OCI-LY7 (cell line): ENCODE measurements at places on chromosomes 2 and 18. TPM values are rescaled to one million over a fixed set of nuclear protein-coding genes. Genes with fewer than 3 reads are reported as not detected.

Gene MGAT4A
- 9.5 and 15.4 TPM in 2 replicates for total RNA-seq

Gene HOXD9
- not detected in 2 replicates for total RNA-seq

Gene MARCHF4
- total RNA-seq: not detected in 2 replicates

Gene POLR1A
- 42.3 and 53.3 TPM in 2 replicates for total RNA-seq

Gene CFAP221
- not detected in 2 replicates for total RNA-seq

Gene TDRD15
- not detected in 2 replicates for total RNA-seq

DNA sequence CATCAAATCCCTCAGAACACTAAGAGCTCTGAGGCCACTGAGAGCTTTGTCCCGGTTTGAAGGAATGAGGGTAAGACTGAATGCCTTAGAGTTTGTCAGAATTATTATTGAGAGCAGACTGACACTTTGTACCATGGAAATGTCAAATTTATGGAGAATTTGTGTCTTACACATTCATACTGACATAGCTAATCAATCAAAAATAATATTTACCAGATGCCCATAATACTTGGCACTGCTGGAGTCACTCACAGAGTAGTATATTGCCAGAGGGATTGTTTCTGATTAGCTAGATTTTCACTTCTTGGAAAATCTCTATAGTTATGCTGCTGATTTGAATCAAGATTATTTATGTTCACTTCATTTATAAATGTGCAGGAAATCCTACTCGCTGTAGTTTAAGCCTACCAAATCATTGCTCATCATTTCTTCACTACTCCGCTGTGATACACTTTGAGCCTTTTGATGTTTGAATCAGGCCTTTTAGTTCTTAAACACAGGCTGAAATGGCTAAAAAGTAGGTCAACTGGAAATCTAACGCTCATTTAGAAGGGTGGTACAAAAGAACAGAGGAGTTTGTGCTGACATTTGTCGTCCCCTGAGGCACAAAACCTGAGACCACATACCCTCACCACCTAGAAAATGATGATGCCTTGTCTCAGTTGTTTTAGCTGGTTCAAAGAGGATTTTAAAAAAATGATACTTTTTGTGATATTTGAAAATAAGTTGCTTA lies 96.1 kb upstream of the CSRNP3 start:
- DNase-seq: no peak

DNA sequence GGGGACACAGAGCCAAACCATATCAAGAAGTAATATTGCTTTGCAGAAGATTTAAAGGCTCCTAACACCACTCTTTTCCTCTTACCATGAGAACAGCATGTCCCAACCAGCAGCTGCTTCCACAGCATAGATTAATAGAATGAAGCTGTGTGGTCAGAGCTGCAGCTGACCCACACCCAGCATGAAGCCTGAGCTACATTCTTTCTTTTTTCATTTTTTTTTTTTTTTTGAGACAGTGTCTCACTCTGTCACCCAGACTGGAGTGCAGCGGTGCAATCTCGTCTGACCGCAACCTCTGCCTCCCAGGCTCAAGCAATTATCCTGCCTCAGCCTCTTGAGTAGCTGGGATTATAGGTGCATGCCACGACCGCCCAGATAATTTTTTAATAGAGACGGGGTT lies 289.8 kb downstream of the RAD51AP2 start:
- DNase-seq: no peak

- peak; percentile 75 for DNase-seq
Measured at GRCh38 chr2:43105586-43106558, 120.5 kb downstream of the ZFP36L2 start.

DNA sequence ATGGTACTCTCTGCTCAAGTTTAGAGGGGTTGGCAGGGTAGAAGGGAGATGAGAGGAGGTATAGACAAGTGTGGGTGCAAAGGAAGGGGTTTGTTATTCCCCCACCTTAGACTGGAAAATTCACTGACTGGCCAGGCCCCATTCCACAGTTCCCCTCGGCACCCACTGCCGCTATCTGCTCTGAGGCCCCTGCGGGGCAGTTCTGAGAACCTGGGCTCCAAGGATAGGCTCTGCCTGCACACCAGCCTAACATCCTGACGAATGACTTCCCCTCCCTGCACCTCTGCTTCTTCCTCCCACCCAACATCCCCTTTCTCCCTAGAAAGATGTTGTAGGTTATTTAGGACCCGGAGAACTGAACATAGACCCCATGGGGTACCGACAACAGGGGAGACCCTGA lies 303.9 kb upstream of the HDAC4 start:
- DNase-seq: no peak

- DNase-seq: no peak
Measured at GRCh38 chr2:175535631-175536030, 354.1 kb upstream of the ATP5MC3 start.

- no peak for DNase-seq
Measured at GRCh38 chr18:22465859-22466457, 48.2 kb upstream of the CTAGE1 start.

DNA sequence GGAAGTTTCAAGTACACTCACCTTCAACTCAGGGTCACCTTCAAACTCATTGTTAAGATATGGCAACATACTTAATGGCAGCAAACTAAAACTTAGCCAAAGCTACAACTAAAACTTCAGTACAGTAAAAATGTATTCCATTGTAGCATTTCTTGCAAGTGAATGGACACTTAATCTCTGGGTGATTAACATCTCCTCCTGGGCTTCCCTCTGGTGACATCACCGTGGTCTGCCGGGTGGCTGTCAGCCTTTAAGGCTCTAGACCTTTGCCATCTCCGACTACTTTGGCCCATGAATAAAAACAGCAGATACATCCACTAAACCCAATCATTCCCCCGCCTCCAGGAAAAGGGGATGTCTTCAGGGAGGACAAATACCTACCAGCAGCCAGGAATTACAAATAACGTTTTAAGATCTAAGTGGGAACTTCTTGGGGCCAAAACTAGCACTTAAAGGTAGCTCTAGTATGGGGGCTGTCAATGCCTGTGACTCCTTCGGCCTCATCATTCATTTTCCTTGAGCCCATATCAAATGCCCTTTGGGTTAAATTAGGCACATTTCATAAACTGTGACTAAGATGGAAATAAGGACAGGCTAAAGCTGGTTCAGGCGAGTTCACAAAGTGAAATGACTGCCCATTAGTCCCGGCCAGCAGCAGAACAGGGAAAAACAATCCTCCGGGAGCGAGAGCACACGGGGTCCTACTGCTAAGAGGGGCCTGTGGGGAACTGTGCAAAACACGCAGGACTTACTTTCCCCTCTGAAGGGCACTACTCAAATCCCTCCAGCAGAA lies 1.1 kb downstream of the TFCP2L1 start:
- DNase-seq: no peak

DNA sequence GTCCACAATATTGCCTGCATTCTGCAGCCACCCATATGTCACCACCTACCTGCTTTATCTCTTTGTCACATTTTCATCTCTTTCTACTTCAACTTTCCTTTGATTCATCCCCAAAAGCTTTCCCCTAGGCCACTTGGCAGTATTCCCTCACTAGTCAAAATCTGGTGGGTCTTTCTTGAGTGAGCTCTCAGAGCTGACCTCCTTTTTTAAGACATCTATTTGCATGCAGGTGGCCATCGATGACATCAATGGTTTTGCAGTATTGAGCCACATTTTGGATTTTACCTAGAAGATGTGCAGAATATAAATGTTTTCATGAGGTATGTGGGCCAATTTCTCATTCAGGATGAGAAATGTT lies 133.4 kb upstream of the REG3A start:
- no peak for DNase-seq
